ENCODE measurements at places on chromosomes 2 and 18.

DNA sequence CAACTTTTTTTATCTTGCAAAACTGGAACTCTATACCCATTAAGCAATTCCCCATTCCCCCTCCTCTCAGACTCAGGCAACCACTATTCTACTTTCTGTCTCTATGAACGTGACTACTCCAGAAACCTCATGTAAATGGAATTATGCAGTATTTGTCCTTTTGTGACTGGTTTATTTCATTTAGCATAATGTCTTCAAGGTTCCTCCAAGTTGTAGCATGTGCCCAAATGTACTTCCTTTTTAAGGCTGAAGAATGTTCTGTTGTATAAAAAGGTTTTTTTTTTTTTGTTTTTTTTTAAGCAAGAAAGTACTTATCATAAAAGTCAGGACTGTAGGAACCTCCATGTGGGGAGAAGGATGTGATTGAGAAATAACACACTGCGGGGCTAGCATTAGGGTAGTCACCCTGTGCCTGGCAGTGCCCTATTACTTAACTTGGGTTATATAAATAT is 262.9 kb upstream of the FBXO11 start:
- no peak for DNase-seq

- DNase-seq: peak; percentile 58
Measured at GRCh38 chr2:28970464-28971160, 10.5 kb upstream of the TOGARAM2 start.

DNA sequence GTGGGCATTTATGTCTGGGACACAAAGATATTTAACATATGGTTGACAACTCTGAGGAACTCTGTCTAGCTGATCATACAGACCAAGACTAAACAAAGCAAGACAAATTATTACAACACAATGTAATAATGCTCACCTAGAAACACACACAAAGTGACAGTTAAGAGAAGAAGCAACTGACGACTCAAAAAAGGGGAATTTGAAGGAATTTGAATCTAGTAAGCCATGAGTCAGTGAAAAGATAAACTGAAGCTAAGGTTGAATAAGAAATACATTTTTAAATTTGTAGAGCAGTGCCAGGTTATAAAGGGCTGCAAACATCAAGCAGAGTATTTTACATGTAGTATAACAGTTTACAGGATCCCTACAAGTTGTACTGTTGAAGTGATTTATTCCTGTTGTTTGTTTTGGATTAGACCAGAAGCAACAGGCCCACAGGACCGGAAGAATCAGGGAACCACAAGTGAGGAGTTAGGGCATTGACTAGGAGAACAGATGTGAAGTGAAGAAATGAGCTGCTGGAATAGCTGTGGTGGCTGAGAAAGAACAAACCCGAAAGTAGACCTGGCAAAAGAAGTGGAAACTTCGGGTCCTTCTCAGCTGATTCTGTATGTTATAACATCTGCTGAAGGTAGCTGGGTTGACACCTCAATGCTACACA is 35.6 kb downstream of the IFIH1 start:
- DNase-seq: no peak

DNA sequence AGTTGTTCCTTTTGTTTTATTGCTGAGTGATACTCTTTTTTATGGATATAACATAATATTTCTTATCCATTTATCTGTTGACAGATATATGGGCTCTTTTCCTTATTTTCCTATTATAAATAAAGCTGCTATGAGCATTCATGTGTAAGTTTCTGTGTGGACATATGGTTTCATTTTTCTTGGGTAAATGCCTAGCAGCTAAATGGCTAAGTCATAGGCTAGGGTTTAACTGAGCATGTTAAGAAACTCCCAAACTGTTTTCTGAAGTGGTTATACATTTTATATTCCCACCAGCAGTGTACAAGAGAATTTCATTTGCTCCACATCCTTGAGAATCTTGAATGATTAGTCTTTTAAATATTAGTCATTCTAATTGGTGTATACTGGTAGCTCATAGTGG is 786.6 kb upstream of the CDH2 start:
- no peak for DNase-seq

GRCh38 chr18:51654488-51655326 is 457.2 kb upstream of the MEX3C start:
- peak; percentile 67 for DNase-seq

- DNase-seq: no peak
Measured at GRCh38 chr2:187976259-187976985, 315.3 kb upstream of the GULP1 start.

- peak; percentile 67 for DNase-seq
Measured at GRCh38 chr2:205556841-205557539, 125.3 kb upstream of the NRP2 start.

DNA sequence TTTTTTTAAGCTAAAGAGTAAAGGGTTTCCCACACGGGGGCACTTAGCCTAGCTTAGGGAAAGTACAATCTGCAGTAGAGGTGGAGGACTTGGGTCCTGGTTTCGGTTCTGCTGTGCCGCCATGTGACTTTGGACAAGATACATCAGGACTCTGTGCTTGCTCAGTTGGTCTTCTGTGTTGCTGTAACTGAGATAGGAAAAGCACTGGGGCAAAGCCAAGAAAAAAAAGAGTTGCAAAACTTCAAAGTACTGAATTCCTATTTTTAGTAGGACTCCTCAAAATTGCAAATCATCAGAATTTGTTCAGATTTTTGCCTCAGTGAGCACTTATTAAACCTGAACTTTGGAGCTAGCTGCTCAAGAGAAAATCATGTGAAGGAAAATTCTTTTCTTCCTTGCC is 96.3 kb upstream of the STON1 start:
- DNase-seq: no peak

DNA sequence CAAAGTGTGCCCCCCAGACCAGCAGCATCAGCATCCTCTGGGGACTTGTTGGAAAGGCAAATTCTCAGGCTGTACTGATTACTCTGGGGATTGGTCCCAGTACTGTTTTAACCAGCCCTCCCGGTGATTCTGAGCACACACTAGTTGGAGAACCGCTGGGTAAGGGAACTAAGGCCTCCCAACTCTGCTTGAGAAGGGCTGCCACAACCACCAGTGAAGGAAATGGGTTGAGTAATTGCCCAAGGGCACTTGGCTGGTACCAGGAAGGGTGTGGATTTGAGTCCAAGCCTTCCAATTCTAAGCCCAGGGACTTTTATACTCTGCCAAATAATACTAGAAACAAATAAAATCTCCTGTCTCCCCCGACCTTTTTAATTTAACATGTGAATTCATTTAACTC is 219.9 kb downstream of the SETBP1 start:
- DNase-seq: no peak

- peak; percentile 92 for DNase-seq
Measured at GRCh38 chr2:119641562-119642258, 37.3 kb upstream of the TMEM177 start.

DNA sequence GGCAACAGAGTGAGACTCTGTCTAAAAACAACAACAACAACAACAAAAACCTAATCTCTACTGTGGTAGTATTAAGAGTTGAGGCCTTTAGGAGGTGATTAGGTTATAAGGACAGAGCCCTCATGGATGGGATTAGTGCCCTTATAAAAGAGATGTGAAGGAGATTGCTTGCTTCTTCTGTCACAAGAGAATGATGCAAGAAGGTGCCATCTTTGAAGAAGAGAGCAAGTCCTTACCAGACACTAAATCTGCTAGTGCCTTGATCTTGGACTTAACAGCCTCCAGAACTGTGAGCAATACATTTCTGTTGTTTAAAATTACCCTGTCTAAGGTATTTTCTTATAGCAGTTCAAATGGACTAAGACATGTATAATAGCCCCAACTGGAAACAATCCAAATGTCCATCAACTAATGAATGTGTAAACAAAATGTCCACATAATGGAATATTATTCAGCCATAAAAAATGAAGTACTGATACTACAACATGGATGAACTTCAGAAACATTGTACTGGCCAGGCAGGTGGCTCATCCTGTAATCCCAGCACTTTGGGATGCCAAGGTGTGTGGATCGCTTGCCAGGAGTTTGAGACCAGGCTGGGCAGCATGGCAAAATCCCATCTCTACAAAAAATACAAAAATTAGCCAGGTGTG is 1.6 kb upstream of the ARHGEF33 start:
- DNase-seq: no peak

DNA sequence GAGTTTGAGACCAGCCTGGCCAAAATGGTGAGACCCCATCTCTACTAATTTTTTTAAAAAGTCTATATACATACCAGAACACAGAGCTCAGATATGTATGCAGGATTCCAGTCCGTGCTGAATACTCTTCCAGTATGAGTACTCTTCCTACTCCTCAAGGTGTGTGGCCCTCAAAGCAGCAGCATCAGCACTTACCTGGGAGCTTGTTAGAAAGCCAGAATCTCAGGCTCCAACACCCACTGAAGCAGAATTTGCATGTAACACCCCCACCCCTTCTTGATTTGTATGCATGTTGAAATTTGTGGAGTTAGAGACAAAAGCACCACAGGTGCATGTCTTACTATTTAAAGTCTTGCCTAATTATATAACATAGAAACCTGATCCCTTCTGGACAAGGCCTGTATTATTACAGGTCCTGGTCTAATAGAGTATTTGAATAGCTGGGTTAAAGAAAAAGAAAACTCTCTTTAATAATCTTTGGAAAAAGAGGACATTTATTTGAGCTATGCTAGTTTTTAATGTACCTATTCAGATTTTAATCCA is 50.3 kb upstream of the NFE2L2 start:
- no peak for DNase-seq

- DNase-seq: peak; percentile 69
Measured at GRCh38 chr2:88451811-88452564, 505 bp downstream of the FOXI3 start.

DNA sequence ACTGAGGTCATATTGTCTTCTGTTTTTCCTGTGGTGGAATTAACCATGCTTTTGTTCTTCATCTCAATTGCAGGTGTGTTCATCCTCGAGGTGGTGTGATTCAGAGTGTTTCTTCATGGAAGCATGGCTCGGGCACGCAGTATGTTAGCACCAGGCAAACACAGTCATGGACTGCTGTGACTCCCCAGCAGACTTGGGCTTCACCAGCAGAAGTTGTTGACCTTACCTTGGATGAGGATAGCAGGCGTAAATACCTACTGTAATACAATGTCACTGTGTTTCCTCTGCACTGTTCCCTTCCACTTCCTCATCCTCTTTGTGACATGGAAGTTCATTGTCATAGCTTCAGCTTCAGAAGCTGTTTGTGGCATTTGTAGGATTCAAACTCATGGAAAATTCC is 158.7 kb downstream of the HAUS1 start:
- DNase-seq: no peak

Data from islet precursor cell (in vitro differentiated cells).